ENCODE measurements at places on chromosomes 6 and 20. TPM values are rescaled to one million over a fixed set of nuclear protein-coding genes. Genes with fewer than 3 reads are reported as not detected.

CDH22 gene
- not detected for polyA plus RNA-seq

OPN5 gene
- not detected for polyA plus RNA-seq

FBXO5 gene
- polyA plus RNA-seq: 6.9 TPM

FLOT1 gene
- 43.5 TPM for polyA plus RNA-seq

NRSN1 gene
- polyA plus RNA-seq: not detected

FOXQ1 gene
- polyA plus RNA-seq: not detected

PAQR8 gene
- polyA plus RNA-seq: 6.2 TPM

PTPN1 gene
- polyA plus RNA-seq: 14.0 TPM

ME1 gene
- not detected for polyA plus RNA-seq

MRPL18 gene
- 124 TPM for polyA plus RNA-seq

TJAP1 gene
- polyA plus RNA-seq: 6.9 TPM

EYA2 gene
- polyA plus RNA-seq: not detected

CCN6 gene
- 0.11 TPM for polyA plus RNA-seq

SLC35A1 gene
- polyA plus RNA-seq: 26.1 TPM

GMPR gene
- 0.88 TPM for polyA plus RNA-seq

TNF gene
- 1.1 TPM for polyA plus RNA-seq

LY6G6F gene
- polyA plus RNA-seq: 1.8 TPM

HCK gene
- 45.6 TPM for polyA plus RNA-seq

ENPP5 gene
- 0.57 TPM for polyA plus RNA-seq

LCA5 gene
- polyA plus RNA-seq: 0.87 TPM

GUCA1A gene
- not detected for polyA plus RNA-seq

OTOR gene
- not detected for polyA plus RNA-seq

LGSN gene
- not detected for polyA plus RNA-seq

ABHD16A gene
- polyA plus RNA-seq: 27.3 TPM

EEF1A2 gene
- 0.21 TPM for polyA plus RNA-seq

HEBP2 gene
- 42.2 TPM for polyA plus RNA-seq

CASP8AP2 gene
- 19.9 TPM for polyA plus RNA-seq

COL10A1 gene
- polyA plus RNA-seq: 0.12 TPM

MCHR2 gene
- polyA plus RNA-seq: not detected

OPRM1 gene
- polyA plus RNA-seq: not detected

PTCHD4 gene
- not detected for polyA plus RNA-seq

BNIP5 gene
- polyA plus RNA-seq: not detected

GJA10 gene
- not detected for polyA plus RNA-seq

CBFA2T2 gene
- polyA plus RNA-seq: 15.2 TPM

DACT2 gene
- polyA plus RNA-seq: not detected

GTPBP2 gene
- 3.9 TPM for polyA plus RNA-seq

CALHM6 gene
- polyA plus RNA-seq: 687 TPM

COL11A2 gene
- not detected for polyA plus RNA-seq

BFSP1 gene
- polyA plus RNA-seq: not detected

SLC22A3 gene
- not detected for polyA plus RNA-seq

NKX2-2 gene
- polyA plus RNA-seq: not detected

POU3F2 gene
- not detected for polyA plus RNA-seq

HLA-DPB1 gene
- 1,991 TPM for polyA plus RNA-seq

CYP24A1 gene
- polyA plus RNA-seq: not detected

ECT2L gene
- polyA plus RNA-seq: 0.08 TPM

Data from naive B cell (primary cell).